ENCODE measurements at places on chromosomes 3 and 15.

DNA sequence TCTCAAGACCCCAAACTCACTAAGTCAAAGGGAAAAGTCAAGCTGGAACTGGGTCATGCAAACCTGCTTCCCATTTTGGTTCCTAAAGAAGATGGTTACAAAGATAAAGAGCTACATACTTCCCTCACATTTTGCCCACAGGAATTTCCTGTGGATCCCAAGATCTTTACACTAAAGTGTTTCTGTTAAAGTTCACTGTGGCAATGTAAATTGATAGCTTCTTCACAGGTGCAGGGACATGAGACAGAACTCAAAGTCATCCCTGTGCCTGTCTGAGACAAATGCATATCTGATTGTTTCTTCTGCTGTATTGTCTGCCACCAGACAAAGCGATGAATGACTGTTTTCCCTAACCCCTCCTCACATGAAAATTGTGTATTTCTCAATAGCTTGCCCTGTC lies 567.8 kb downstream of the ZIC1 start:
- no peak for DNase-seq

DNA sequence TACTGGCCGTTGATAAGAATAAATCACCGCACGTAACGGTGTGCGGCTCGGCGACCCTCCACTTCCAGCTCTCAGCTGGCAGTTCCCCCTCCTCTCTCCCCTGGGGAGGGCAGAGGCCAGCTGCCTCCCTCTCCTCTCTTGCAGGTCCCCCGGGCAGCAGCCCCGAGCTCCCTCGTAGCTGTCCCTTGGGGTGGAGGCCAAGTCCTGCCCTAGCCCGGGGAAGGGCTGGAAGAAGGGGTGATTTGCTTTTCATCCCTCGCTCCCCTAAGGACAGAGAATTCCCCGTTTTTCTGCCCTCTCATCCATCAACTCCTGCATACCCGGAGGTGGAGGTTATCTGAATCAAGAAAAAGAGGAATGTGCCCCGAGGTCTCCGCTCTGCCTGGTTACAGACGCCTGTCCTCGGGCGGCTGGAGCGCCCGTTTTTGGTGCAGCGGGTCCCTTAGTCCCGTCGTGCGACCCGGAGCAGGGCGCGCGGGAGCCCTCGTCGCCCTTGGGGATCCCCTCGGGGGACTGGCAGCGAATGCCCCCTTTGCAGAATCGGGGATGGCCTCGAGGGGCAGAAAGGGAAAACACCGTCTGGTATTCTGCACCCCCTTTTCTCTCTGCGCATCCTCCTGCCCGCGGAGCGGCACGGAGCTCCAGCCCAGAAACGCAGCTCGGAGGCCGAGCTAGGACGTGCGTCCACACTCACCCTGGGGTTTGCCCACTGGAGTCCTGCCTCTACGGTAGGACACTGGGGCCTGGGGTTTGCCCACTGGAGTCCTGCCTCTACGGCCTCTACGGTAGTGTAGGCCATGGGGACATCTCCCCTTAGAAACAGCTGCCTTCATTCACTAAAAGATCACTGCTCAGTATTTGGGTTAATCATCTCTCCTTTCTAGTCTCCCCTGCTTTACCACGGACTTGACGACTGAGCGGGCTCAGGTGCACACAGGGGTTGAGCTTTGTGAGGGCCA lies 2.2 kb downstream of the PTPRG start:
- DNase-seq: no peak

DNA sequence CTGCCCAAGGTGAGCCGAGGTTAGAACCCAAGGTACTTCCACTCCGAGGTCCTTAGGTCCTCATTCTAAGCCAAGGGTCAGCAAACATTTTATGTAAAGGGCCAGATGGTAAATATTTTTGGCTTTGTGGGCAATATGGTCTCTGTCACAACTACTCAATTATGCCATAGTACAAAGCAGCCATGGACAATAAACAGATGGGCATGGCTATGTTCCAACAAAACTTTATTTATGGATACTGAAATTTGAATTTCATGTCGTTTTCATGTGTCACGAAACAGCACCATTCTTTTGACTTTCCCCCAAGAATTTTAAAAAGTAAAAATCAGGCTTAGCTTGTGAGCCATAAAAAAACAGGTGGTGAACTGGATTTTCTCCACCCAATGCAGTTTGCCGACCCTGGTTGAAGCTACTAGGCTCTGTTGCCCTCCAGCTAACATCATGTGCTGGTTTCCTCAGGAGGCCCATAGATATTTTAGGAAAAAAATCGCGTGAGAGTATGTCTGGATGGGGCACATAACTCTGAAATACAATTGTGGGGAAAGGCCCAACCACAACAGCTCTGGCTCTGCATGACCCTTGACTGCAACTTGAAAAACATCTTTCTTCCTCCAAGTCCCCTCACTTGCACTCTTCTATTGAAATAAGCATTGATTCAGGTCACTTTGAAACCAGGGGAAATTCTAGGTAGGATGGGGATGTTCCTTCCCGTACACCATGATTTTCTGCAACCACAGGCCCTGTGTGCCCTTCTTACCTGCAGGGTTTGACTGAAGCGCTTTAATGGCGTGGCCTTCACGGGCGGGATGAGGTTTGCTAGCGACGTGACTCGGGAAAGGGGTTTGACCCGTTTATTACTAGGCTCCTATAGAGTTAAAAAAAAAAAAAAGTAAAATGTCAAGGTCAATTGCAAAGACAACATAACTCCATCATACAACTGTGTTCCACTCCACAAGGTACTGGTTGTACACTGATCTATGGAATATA lies 28.5 kb downstream of the ARHGEF3 start:
- DNase-seq: no peak

DNA sequence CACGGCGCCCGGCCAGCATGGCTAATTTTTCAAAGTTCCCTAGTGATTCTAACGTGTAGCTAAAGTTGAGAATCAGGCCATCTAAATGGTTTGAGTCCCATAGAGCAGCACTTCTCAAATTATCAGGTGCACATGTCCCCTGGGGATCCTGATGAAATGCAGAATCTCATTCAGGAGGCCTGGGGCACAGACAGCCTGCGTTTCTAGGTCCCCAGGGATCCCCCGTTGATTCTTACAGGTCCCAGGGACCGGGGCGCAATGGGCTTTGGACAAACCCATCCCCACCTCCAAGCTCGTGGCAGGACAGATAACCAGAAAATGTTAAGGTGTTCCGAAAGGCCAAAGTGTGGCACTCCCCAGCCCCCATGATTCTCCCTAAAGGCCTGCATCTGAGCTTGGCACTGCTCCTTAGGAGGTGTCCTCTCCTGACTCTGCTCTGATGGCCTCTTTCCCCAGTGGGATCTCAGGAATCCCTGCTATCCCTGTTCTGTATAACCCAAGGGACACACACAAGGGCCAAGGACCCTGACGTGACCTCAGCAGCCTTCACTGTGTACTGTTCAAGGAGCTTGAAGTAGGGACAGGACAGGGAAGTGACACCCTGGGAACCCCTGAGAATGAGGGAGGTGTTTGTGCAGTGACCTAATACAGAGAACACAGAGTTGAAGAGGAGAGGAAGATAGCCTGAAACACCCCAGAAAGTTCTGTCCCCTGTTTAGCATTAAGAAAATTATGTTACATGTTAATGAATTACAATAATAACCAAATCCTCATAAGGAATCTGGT lies 8.0 kb downstream of the LRRK1 start:
- DNase-seq: no peak
